ENCODE measurements at places on chromosomes 1 and 21.

DNA sequence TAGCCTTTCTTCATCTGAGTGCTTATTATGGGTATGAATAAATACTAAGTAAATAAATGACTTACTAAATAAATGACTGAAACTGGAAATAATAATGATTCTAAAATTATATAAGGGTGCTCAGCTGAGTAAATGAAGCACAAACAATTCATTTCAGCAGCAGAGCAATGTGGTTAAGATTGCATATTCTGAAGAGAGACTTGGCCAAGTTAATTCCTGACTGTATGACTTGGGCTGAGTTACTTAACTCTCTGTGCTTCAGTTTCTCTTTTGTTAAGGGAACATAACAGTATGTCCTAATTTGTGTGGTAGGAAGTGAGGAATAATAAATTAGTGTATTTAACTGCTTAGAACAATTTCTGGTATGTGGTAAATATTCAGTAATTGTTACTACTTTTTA is 19.1 kb downstream of the AGL start:
- DNase-seq, result no peak

DNA sequence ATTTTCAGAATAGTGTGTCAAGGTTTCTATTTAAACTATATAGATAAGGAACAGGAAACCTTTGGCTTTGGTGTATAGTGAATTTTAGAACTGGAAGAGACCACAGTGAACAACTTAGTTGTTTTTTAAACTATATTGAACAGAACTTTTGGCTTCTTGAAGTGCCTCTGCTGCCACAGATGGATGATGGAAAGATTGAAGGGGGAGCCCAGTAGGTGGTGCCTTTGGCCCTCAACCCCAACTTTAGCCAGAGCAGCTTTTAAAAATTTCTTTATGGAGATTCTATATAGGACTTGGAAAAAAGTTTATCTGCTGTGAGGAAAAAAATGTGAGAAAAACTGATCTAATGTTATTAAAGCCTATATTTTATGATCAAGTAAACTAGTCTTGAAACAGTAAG is 50.2 kb downstream of the SWT1 start:
- DNase-seq, result no peak

DNA sequence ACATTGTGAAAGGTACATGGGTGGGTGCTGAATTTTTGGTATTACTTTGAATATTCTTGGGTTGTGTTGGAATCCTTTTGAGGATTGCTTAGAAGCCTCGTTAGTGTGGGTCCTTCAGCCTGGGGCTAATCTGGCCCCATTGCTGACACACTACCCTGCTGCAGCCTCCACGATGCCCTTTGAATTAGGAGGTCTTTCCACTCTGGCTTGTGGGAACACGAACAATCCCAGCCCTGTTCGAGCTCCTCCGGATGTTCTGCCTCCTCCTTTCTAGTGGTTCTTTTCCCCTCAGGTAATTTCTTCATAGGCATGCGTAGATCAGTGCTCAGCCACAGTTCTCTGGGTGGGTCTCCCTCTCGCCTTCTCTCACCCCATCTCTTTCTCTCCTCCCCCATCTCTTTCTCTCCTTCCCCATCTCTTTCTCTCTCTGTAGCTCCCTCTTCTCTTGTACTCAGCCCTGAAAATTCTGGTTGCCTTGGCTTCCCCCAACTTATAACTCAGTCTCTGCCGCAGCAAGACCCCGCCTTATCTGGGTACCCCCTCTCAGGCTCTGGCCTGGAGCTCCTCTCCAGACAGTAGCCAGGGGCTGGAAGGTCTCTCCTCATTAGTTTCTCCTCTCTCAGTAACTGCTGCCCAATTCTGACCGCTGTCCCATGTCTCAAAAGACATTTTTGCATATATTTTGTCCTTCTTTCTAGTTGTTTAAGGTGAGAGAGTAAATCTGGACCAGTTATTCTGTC is 46.0 kb upstream of the SLC19A1 start:
- DNase-seq, result no peak

DNA sequence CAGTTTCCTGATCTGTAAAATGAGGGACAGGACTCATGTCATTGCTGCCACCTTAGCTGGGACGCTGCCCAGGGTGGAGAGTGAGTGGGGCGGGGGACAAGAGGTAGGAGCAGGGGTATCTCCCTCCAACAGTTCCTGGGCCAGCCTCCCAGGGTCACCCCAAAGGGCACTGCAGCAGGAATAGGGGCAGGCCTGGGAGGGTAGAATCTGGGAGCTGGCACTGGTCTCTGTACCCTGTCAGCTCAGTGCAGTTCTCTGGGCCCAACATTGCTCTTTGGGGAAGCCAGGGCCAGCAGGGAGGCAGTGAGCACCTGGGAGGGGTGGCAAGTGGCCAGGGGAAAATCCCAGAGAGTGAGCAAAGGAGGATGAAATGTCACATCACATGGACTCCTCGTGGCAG is 55.8 kb downstream of the ELK4 start:
- DNase-seq, result no peak

DNA sequence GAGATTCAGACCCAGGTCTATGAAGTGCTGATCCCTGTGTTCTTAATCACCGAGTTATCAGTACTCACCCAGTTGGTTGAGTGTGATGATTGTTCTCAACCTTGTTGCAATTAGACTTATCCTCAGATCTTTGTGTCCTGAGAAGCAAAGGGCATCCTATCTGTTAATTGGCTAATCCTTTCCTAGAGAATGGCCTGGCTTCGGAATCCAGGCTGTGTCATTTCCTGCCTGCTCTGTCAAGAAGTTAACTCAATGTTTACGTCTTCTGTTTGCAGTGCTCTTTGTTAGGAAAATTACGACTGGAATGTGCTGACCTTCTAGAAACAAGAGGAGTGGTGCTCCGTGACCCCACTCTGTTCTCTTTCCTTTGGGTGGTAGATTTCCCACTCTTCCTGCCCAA is 14.7 kb downstream of the GAS5 start:
- DNase-seq, result no peak

DNA sequence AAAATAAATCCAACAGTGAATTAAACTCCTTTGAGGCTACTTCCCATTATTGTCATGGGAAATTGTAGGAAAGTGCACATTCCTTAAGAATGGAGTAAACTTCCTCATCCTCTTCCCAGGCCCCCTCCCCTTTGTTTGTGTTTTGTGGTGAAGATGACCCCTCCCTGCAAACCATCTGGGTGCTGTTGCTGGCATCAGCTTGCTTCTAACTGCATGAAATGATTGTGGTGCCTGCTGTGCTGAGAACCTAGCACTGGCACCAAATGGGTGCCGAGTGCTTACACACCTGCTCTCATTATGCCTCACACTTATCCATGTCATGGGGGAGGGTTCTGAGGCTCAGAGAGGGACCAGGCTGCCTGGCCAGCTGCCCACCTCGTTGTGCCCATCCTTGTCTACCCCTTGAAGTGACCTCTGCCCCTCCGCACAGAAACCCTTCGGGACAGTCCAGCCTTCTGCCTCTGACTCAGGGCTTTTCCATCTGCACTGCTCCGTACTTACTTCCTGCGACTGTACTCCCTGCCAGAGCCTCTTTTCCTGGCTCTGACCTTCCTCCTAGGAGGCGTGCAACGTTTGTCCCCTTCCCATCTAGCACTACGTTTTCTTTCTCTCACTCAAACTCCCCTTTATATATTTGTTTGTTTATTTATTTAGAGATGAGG is 30.6 kb downstream of the CAPN2 start:
- DNase-seq, result no peak

GRCh38 chr1:240555524-240555923 is 56.4 kb downstream of the GREM2 start:
- DNase-seq, result no peak

- DNase-seq, result no peak
These were observed 77.9 kb downstream of the ADARB1 start for GRCh38 chr21:45152265-45152746.

DNA sequence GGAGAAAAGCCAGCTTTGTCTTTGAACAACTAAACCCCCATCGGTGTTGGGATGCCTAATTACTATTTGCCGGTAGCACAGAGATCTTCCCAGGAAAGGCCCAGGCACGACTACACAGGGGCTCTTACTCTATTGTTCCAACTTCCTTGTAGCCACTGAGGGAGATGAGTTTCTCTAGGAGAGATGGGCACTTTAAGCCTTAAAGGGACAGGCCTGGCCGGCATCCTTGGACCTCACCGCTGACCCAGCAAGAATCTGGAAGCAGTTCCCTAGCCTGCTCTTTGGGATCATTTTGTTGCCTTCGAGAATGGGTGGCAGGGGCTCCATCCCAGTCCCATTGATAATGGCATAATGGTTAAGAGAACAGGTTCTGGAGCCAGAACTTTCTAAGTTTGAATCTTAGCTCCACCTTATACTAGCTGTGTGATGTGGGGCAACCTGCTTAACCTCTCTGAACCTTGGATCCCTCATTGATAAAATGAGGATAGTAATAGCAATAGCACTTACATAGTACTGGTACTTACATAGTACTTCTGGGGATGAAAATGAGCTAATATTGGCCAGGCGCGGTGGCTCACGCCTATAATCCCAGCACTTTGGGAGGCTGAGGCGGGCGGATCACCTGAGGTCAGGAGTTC is 239.1 kb upstream of the TMEM51 start:
- no peak for DNase-seq

DNA sequence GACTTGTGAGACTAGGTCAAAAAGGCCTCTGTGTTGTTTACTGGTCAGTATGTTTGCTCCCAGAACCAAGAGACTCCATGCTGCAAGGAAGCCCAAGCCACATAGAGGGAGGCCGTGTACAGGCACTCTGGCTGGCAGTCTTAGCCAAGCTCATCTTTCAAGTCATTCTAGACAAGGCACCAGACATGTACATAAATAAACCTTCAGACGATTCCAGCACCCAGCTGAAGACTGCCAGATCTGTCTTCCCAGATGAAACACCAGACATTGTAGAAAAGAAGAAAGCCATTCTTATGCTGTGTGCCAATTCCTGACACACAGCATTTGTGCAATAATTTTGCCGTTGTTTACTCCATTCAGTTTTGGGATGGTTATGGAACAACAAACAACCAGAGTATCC is 595.5 kb downstream of the KIF26B start:
- no peak for DNase-seq

- no peak for DNase-seq
These were observed 75.1 kb downstream of the DTL start for GRCh38 chr1:212110617-212111016.

GRCh38 chr21:35423709-35424108 is 374.6 kb upstream of the RUNX1 start:
- DNase-seq, result no peak
